ENCODE measurements at places on chromosomes 5 and 9.
A peak's percentile ranks its signal among the peaks of the same experiment; 100 is the strongest.

DNA sequence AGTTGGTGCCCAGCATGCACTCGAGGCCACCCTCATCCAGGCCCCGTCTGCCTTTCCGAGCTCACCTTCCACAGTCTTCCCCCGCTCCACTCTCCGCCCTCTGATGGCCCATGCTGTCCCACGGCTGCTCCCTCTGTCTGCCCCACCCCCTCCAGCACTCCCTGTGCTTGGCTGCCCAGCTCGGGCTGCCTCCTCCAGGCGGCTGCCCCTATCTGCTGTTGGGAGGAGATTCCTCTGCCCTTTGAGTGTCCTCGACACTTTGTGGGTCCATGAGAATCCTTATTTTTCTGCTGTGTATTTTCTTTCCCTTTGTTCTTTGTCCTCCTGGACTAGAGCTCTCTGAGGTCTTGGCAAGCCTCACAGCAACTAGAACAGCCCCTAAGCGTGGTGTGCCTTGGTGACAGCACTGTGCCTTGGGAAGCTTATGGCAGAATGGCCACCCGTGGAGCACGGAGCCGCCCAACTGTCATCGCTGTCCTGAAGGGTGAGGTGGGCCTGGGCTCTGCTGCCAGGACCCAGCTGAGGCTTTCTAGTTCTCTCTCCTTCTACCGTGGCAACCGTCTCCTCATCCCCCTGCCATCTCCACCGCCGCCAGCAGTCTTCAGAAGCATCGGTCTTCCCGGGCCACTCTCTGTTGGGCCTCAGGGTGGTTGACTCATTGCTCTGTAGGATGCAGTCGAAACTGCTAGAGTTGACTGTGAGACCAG, 5.2 kb downstream of the NTMT1 start:
- no peaks in the 10 kb centered on the region for H3K27me3 ChIP-seq
- H3K4me1 ChIP-seq = peaks cover 19% of the 10 kb centered on the region
- H3K4me3 ChIP-seq = no peak overlapping the region
- no peak overlapping the region for H3K27ac ChIP-seq

DNA sequence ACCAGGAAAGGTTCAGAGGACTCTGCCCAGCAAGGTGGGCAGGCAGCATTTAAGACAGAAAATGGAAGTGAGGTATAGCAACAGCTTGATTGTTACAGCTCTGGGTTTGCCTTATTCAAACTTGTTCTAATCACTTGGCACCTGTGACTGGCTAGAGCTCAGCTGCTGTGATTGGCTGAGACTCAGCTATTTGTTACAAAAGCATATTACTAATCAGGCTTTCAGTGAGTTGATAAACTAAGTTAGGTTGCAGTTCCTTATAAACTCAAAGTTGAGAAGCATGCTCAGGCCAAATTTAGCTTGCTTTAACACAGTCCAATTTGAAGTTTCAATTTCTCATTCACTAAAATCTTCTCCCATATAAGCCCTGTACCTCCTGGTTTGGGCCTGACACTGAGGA, 56.3 kb downstream of the GDA start:
- no peaks in the 10 kb centered on the region for H3K36me3 ChIP-seq
- no peak for DNase-seq
- no peak overlapping the region for H3K27ac ChIP-seq
- H3K4me1 ChIP-seq = no peaks in the 10 kb centered on the region
- H3K27me3 ChIP-seq = no peaks in the 10 kb centered on the region

- DNase-seq = no peak
- no peak overlapping the region for H3K27ac ChIP-seq
- no peaks in the 10 kb centered on the region for H3K36me3 ChIP-seq
- H3K27me3 ChIP-seq = peaks cover 5% of the 10 kb centered on the region
- H3K4me3 ChIP-seq = no peak overlapping the region
- H3K4me1 ChIP-seq = no peaks in the 10 kb centered on the region
These were observed 23.3 kb upstream of the TRIM14 start for GRCh38 chr9:98142182-98142907.

- H3K27ac ChIP-seq = no peak overlapping the region
- H3K4me3 ChIP-seq = no peak overlapping the region
- H3K27me3 ChIP-seq = no peaks in the 10 kb centered on the region
These were observed 23.4 kb downstream of the DMRTA1 start for GRCh38 chr9:22469928-22470544.

DNA sequence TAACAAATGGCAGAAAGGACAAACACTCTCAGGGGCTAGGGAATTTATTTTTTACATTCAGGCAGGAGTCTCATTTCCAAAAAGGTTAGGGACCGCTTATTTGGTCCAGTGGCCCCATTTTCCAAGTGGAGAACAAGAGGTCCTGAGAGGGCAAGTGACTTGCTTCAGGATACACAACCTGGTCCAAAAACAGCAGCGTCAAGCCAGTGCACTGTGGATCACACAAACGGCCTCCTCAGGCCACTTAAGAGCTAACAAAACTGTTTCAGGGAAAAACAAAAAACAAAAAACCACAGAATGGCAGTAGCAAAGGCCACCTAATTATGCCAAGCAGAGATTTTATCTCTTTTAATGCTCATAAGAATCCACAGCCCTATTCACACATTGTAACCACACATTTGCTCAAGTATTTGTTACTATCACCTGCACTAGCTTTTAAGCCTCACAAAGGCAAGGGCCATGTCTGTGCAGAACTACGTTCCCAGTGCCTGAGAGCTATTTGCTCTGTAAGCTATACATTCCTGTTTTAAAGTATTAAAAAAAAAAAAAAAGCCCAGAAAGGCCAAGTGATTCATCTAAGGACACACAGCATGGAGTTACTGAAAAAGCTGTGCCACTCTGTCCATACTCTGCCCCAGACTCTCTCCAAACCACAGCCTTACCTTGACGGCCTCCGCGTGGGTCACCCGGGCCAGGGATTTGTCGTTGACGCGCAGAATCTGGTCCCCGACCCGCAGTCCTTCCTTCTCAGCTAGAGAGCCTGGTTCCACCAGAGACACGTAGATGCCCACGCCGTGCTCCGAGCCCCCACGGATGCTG, 1.5 kb downstream of the WHRN start:
- DNase-seq = no peak
- H3K4me1 ChIP-seq = peaks cover 25% of the 10 kb centered on the region
- no peak overlapping the region for H3K27ac ChIP-seq
- peaks cover 3% of the 10 kb centered on the region for H3K27me3 ChIP-seq
- peak overlapping the region; percentile 59 for H3K4me3 ChIP-seq
- H3K36me3 ChIP-seq = no peaks in the 10 kb centered on the region

GRCh38 chr5:112479418-112479817, 60.3 kb upstream of the EPB41L4A start:
- no peak overlapping the region for H3K4me3 ChIP-seq
- no peaks in the 10 kb centered on the region for H3K27me3 ChIP-seq
- H3K36me3 ChIP-seq = no peaks in the 10 kb centered on the region
- no peak overlapping the region for H3K27ac ChIP-seq
- no peak for DNase-seq
- H3K4me1 ChIP-seq = no peaks in the 10 kb centered on the region

DNA sequence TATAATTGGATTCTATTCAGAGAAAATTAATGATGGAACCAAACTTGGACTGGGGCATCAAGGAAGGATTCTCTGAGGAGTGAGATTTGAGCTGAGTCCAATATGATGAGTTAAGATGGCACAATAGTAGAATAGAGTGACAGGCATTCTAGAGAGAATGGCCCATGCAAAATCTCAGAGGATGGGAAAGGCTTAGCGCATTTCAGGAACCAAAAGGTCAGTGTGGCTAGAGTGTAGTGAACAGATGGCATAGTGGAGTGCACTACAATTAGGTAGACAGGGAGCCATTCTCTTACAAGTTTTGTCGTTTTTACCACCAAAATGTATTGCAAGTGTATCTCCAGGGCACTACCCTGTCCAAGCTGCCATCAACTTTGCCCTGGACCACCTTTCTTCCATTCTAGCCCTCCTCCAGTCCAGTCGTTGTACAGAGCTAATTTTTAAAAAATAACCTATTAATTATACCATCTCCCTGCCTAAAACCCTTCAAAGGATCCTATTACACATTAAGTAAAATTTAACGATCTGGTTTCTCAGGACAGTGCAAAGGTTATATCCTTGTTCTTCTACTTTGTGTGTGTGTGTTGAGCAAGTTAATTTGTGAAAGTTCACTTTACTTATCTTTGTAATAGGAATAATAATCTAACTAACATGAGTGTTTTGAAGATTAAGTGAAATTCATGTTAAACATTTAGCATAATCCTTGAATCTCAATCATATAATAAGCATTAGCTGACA, 211.7 kb downstream of the COMMD10 start:
- no peak overlapping the region for H3K4me3 ChIP-seq
- DNase-seq = no peak
- H3K27ac ChIP-seq = no peak overlapping the region

GRCh38 chr5:32233696-32234447, 59.8 kb upstream of the GOLPH3 start:
- no peaks in the 10 kb centered on the region for H3K27me3 ChIP-seq
- DNase-seq = no peak
- peaks cover 16% of the 10 kb centered on the region for H3K36me3 ChIP-seq
- H3K4me3 ChIP-seq = no peak overlapping the region
- no peaks in the 10 kb centered on the region for H3K4me1 ChIP-seq

- H3K27me3 ChIP-seq = no peaks in the 10 kb centered on the region
- H3K36me3 ChIP-seq = peaks cover 18% of the 10 kb centered on the region
- no peak for DNase-seq
- H3K4me3 ChIP-seq = no peak overlapping the region
- H3K4me1 ChIP-seq = no peaks in the 10 kb centered on the region
These were observed 34.3 kb upstream of the EIF4EBP3 start for GRCh38 chr5:140513124-140513523.

DNA sequence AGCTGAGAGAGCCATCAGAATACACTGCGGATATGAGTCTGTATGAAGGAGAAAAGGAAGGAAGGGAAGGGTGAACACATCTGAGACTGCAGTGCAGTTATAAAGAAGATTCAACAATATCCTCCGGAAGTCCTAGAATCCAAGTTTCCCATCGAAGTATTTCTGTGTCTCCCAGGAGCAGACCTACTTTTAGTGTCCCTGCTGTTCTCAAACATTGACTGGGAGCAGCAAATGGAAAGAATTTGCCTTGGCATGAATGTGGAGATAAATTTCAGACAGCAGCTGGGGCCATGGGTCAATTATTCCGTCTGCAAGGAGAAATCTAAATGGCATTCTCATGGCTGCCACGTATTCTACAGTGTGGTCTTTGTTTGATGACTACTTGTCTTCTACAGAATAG, 478.1 kb upstream of the SMC2 start:
- no peak overlapping the region for H3K4me3 ChIP-seq
- no peak overlapping the region for H3K27ac ChIP-seq
- no peaks in the 10 kb centered on the region for H3K4me1 ChIP-seq
- no peak for DNase-seq
- H3K27me3 ChIP-seq = no peaks in the 10 kb centered on the region

GRCh38 chr5:43572357-43572756, 15.5 kb upstream of the PAIP1 start:
- DNase-seq = no peak
- H3K4me1 ChIP-seq = no peaks in the 10 kb centered on the region
- no peak overlapping the region for H3K27ac ChIP-seq
- H3K36me3 ChIP-seq = no peaks in the 10 kb centered on the region

GRCh38 chr9:82491604-82492003, 503.0 kb downstream of the SPATA31D1 start:
- no peak overlapping the region for H3K27ac ChIP-seq
- H3K4me1 ChIP-seq = peaks cover 8% of the 10 kb centered on the region
- H3K27me3 ChIP-seq = no peaks in the 10 kb centered on the region
- no peak overlapping the region for H3K4me3 ChIP-seq
- H3K36me3 ChIP-seq = no peaks in the 10 kb centered on the region

DNA sequence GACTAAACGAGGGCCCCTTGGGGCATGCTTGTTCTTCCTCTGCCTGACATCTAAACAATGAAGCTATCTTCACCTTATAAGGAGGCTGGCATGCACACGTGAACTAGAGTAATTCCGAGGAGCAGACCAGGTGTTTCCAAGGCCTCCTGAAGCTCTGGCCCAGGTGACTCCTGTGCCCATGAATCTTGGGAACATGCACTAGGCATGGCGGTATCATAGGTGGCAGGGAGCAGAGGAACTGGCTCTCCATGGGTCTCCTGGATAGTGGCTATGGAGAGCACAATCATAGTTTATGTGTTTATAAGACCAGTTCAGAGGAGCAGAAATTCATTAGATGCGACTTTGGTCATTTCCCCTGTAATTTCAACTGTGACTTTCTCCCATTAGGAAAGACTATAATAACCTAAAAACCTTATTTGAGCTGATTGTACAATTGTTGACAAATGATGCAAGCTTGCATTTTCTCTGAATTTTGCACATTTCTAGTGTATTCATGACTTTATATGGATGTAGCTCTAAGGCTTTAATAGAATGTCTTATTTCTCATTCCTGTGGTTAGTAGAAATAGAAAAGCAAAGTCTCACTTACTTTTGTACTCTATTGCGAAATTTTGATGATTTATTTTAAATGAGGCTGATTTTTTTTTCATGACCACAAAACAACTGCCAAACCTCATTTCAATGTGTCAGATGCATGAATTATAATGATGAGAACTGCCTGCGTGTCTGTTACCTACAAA, 135.3 kb upstream of the RPS23 start:
- DNase-seq = no peak
- no peak overlapping the region for H3K27ac ChIP-seq
- H3K36me3 ChIP-seq = no peaks in the 10 kb centered on the region
- no peaks in the 10 kb centered on the region for H3K27me3 ChIP-seq

DNA sequence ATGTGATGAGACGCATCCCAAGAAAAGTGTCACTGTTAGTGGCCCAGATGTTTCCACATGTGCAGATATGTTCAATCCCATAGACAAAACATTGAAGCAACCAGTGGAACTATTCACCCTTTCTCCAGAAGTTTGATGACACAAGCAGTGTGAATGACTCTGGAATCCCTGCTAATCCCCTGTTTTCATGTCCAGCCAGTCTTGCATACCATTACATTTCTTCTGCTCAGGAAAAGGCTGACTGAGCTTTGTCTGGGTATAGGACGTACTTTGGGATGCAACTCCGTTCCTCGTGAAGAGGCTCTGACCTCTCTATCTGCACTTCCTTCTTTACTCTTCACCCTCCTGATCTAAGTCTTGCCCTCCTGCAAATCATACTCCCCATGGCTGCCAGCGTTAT, 172.4 kb downstream of the NTRK2 start:
- H3K27me3 ChIP-seq = no peaks in the 10 kb centered on the region
- no peak overlapping the region for H3K27ac ChIP-seq
- H3K36me3 ChIP-seq = no peaks in the 10 kb centered on the region
- peaks cover 11% of the 10 kb centered on the region for H3K4me1 ChIP-seq
- DNase-seq = no peak
- no peak overlapping the region for H3K4me3 ChIP-seq

GRCh38 chr5:107670932-107671741, at the start of gene EFNA5:
TSS of gene EFNA5 (minus strand) at chr5:107670937.
- no peaks in the 10 kb centered on the region for H3K4me1 ChIP-seq
- H3K36me3 ChIP-seq = no peaks in the 10 kb centered on the region
- DNase-seq = no peak
- no peaks in the 10 kb centered on the region for H3K27me3 ChIP-seq
- peak within 1 kb of the TSS; percentile 95 for H3K4me3 ChIP-seq

Data from neuronal stem cell (in vitro differentiated cells).